ENCODE measurements at places on chromosomes 3 and 15.

- no peak for DNase-seq
Measured at GRCh38 chr15:35321926-35322325, 224.0 kb downstream of the DPH6 start.

- DNase-seq: no peak
Measured at GRCh38 chr15:73370151-73370550, 1.4 kb upstream of the HCN4 start.

GRCh38 chr15:70159001-70159712, 61.4 kb upstream of the TLE3 start:
- no peak for DNase-seq

GRCh38 chr15:70236341-70237086, 138.8 kb upstream of the TLE3 start:
- DNase-seq: no peak

All from NCI-H1694 (cell line).